ENCODE measurements at places on chromosomes 5 and 9.

DNA sequence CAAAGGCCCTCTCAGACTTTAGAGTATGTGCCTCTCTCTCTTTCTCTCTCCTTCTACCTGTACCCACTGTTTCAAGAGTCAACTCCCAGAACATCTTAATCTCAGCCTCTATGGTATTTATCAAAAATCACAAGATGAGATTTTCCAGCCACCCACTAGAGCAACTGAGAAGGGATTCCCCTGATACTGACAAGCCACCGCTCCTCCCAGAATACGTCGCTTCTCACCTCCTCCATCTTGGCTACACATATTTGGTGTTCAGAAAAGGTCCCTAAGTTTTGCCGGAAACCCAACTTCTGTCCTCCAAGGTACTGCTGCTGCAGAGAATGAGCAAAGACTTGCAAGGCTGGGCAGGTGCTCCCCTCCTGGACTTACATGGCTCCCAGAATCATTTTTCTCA is 6.1 kb downstream of the GARIN3 start:
- no peak for DNase-seq

- no peak for DNase-seq
Measured at GRCh38 chr9:130794923-130795495, 40.0 kb upstream of the ABL1 start.

GRCh38 chr5:88287846-88288527 is 19.3 kb upstream of the TMEM161B start:
- no peak for DNase-seq

- peak; percentile 32 for DNase-seq
Measured at GRCh38 chr5:109690975-109691574, 1.3 kb downstream of the MAN2A1 start.

DNA sequence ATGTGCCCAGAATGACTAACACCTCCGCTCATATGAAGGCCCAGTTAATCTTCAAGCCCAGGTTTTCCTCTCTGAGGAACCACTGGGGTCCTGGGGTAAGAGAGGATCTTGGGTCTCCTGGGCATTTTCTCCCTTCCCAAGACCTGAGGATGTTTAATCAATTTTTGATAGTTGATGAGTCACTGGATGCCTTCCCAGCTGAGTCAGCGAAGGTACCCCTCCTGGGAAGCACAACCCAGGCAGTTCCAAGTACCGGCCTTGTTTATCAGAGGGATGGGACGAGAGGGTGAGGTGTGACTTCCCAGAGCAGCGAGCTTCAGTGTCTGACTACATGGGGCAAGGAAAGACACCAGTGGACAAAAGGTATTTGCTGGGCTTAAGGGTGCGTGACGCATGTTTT is 119.6 kb upstream of the IL12B start:
- no peak for DNase-seq

DNA sequence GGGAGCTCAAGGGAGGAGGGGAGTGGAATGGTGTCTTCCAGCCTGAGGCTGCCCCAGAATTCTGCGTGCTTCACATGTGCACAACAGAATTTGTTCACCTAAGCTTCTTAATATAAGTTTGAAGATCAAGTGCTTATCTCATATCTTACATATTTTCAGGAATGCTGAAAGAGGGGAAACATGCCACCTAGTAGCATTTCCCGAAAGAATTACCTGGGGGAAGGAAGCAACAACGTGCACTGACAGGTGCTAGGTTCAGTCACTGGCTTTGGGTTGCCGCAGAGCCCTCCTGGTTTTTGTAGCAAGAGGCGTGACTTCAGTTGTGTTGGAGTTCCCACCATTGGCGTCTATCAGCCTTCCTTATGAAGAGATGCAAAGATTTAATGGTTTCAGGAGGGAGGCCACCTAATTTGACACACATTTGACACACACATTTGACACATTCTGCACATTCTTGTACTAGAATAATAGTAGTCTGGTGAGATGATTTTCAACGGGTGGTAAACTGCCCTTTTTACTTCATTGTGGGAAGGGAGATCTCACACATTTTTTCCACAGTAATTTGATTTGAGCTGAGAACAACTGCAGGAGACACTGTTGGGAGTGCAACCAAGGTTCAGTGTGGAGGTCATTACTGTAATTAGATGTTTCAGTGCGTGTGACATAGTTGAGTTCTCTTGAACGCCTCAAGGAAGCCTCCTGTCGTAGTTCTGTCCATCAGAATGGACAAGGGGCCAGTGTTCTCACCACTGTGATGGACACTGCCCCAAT is 481.3 kb downstream of the CCDC171 start:
- DNase-seq, result no peak

DNA sequence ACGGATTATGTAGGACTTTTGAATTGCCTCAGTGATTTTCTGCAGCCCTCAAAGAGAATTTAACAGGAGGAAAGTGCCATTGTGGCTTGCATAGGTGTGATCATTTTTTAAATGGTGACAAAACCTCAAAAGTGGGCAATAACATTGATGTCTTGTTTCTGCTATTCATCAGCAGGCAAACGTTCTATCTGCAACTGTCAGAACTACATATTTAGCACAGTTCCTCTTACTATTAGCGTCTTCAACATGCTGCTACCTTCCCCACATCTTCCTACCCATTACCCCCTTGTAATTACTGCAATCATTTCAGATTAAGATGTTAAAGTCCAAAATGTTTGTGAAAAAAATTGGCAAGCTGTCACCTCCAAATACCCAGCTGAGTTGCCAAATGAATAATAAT is 254.6 kb downstream of the SMARCA2 start:
- no peak for DNase-seq

DNA sequence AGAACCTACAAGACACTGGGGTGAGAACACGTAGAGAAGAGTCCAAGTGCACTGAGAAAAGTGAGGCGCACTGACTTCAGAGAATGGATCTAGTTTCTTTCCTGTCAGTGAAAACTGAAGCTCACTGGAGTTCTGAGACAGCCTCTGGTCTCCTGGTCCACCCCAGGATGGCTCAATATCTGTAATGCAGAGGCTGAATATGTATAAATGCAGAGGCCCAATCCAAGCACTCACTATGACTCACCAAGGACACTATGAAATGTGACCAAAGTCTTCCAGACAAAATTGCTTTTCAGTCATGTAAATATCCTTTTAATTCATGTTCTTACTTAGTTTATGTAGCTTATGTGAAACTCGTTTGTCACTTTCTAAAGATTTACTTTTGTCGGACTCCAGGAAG is 53.8 kb downstream of the NFIB start:
- DNase-seq, result no peak

DNA sequence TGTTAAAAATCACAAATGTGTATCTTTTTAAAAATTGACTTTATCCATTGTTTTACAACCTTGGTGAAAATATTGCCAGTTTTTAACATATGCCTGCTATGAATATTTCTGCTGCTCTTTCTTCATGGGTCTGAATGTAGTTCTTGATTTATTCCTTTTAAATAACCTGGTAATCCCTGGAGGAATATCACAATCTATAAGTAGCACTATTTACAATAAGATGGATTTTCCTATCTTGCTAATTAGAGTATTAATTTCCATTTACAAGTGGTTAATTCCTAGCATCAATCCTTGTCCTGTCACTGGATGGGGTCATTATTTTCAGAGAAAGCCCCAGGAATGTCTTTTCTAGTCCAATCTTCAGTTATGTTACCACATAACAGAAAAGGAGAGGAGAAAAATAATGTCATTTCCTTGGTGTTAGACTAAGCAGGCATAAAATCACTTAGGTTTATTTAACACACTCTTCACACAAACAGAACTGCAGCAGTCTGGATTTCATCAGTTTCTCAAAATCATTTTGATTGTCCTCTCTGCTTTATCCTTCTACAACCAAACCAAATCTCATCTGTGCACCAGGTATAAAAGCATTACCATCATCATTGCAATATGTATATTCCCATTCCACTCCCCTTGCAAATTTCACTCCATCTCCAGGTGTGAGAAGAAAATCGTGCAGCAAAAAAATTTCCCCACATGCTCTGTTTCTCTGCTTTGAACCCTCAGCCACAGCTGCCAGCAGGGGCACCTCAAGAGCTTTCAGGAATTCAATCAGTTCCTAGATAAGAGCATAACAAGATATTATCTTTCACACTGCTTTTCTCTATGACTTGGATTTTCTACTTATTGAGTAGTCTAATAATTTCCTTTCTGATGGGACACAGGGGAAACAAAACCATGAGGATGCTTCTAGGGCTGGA is 204.1 kb downstream of the SEC61B start:
- DNase-seq, result no peak

DNA sequence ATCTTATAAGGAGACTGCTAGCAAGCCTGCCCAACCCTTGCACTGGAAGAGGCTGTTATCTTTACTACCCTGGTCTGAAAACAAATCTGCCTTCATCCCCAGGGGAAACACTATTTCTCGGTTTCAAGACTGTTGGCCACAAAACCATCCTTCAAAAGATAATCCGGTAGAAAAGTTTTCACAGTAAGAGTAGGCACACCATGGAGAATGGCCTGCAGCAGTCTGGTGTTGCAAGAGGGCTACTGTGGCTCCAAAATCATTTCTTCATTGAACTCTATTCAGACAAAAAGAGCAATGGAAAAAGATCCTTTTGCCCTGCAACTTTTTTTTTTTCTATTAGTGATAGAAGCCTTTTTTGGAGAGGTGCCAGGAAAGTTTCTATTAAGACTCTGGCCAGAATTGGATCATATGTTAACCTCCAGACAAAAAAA is 163.9 kb downstream of the ARHGEF28 start:
- DNase-seq, result no peak

DNA sequence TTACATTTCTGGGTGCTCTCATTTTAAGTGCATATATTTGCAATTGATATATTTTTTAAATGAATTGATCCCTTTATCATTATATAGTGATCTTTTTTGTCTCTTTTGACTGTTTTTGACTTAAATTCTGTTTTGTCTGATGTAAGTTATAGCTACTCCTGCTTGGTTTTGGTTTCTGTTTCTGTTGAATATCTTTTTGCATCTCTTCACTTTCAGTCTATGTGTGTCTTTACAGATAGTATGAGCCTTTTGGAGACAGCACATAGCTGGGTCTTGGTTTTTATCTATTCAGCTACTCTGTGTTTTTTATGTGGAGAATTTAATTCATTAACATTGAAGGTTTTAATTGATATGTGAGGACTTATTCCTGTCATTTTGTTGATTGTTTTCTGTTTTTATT is 311.3 kb downstream of the SPATA31D1 start:
- DNase-seq, result no peak

GRCh38 chr9:131583836-131584555 is 38.7 kb downstream of the PRRT1B start:
- DNase-seq, result no peak

DNA sequence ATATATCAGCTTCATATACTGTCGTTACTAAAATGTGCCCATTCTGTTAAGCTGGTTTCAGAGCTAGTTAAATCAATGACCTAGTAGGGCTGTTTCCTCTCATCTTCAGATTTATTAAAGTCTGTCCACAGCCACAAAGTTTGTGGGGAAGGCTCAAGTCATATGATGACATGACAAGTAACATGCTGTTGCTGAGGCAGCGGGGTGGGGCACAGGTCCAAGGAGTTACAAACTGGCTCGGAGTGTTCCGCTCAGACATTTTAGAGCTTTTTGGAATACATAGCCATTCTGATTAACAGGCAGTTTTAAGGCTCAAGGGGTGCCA is 2.7 kb upstream of the ANP32B start:
- no peak for DNase-seq

DNA sequence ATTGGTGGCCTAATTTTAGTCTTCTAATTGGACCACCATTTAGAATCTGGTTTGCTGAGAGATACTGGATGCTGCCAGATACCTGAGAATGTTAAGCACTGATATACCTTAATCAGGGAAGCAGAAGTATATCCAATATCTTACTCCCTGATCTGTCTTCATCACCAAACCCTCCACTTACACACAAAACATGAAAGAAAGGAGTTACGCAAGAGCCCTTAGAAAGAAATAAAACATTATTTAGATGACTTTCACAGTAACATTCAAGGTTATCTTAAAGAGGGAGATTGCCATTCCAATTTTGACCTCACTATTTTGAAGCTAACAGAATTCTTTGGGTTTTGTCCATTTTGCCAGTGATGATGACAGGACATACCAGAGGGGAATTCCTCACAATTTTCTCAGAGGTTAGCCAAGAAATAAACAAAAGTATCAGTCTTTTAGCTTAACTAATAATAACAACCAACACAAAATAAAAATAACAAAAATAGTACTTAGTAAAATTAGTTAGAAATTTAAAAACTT is 496.1 kb downstream of the NFIB start:
- no peak for DNase-seq

DNA sequence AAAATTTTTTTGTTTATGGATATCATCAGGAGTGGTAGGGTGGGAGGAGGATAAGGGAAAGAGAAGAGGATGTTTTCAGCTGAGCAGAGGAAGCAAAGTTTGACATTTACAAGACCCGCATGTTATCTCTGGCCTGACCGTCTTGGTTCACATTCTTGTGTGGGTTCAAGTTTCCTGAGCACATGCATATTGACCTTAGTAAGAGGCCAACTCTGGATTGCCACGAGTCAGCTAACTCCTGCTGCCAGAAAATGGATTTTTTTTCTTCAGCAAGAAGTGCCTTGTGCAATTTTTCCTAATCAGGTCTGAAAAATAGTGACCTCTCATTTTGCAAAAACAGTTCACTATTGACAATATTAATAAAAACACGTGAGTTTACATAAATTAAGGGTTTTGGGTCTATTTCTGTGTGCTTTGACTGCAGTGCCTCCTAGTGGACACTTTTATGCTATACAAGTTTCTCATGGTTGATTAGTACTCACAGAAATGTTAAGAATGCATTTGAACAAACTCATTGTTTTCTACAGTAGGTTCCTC is 27.1 kb upstream of the BASP1 start:
- DNase-seq, result no peak

GRCh38 chr9:124110307-124110915 is 98.8 kb downstream of the LHX2 start:
- peak; percentile 19 for DNase-seq

DNA sequence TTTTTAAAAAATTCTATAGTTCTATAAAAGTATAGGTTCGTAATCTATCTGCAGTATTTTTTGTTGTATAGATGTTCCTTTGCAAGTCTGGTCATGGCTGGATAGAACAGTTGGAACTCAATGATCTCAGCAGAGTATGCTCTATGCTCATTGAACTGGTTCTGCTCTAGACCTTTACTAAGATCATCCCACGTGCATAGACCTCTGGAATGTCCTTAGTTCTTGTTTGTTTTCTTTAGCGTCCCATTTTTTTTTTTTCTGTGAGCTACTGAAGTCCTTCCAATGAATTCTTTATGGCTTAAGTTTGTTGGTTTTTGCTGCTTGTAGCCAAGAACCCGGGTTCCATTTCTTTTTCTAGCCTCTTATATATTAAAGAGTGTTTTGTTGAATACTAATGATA is 3.5 kb downstream of the TMEM38B start:
- no peak for DNase-seq

- DNase-seq, result no peak
Measured at GRCh38 chr5:81239613-81240012, 6.5 kb downstream of the CKMT2 start.

GRCh38 chr5:96933764-96934707 is 1.8 kb upstream of the LNPEP start:
- no peak for DNase-seq

GRCh38 chr5:129358069-129358468 is 102.0 kb upstream of the ADAMTS19 start:
- no peak for DNase-seq

DNA sequence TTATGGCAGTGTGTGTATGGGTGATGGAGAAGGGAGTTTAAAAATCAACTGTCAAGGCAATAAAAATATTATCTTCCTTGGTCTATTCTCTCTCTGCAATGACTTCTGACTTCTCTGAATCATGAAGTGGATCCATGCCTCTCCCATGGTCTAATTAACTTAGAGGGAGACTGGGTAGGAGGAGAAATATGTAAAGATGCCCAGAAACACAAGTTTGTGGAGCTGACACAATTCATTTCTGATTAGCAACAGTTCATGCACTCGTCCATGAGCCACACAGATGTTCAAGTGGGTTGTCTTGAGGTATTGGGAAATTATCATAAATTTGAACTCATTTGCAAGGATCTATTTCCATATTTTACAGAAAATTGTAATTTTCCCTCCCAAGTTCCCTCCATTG is 38.1 kb downstream of the INSYN2B start:
- no peak for DNase-seq
